ENCODE measurements at places on chromosomes 1 and 21.

GRCh38 chr1:150387200-150387599, 23.3 kb downstream of the RPRD2 start:
- DNase-seq: no peak

DNA sequence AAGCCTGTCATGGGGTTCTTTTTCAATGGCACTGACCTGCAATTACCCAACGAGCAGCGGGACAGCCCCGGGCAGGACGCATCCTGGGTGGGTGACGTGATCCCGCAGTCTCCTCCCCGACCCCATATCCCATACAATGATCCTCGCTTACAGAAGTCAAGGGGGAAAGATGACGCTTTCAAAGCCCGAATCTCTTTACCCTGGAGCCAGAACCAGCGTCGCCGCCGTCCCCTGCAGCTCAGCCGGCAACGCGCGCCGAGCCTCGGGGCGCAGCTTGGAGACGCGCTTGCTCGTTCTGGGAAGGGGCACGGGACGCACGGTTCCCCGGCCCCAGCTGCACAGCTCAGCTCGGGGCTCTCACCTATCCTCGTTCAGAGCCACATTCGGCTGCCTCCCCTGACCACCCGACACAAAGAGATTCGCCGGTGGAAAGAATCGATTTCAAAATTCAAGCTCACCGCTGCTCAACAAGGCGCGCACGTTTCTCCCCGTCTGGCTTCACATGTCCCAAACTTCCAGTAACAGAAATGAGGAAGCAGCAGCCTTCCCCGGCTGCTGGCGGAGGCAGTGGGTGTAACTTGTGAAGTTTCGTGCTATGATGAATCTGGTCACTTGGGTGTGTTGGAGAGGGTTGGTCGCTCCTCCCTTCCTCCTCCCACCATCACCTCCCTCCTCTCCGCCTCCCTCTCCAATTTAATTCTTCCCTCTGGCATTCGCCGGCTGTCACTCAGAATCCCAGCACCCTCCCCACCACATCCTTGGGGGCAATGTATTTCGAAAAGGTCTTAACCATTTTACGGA, at the start of gene TIAM1:
TIAM1 (minus strand) TSS at position 582 of the 801 bp plus-strand sequence. CDS start 77,289 bp downstream, outside the sequence.
- no peak for DNase-seq

GRCh38 chr1:29644812-29645211, 408.5 kb downstream of the PTPRU start:
- no peak for DNase-seq

DNA sequence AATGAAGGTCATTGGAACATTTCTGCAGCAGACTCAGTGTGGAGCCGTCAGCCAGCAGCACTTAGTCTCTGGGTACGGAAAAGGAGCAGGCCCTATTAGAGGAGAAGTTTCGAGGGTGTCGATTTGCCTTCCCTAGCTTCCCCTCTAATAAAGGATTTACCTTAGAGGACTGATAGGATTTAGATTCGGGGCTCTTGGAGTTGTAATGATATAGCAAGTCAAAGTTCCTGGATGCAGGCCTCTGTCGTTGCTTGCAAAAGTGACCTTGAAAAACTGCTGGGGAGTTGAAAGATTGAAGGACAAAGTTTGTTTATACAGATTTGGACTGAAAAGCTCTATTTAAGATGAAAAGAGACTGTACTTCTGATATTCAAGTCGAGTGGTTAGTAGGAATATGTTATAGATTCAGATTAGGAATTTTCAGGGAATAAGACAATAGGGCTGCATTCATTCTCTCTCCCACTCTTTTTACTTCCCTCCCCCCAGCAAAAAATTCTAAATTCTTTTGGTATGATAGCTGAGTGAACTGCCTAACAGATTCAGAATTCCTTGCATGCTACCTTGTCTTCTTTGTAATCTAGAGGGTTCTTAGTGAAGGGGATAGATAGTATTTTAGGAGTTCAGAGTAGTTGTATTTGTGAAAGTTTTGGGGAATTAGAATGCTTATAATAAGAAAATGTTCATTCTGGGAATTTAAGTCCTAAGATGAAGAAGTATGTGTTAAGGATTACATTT, 19.2 kb downstream of the NFYC start:
- no peak for DNase-seq

DNA sequence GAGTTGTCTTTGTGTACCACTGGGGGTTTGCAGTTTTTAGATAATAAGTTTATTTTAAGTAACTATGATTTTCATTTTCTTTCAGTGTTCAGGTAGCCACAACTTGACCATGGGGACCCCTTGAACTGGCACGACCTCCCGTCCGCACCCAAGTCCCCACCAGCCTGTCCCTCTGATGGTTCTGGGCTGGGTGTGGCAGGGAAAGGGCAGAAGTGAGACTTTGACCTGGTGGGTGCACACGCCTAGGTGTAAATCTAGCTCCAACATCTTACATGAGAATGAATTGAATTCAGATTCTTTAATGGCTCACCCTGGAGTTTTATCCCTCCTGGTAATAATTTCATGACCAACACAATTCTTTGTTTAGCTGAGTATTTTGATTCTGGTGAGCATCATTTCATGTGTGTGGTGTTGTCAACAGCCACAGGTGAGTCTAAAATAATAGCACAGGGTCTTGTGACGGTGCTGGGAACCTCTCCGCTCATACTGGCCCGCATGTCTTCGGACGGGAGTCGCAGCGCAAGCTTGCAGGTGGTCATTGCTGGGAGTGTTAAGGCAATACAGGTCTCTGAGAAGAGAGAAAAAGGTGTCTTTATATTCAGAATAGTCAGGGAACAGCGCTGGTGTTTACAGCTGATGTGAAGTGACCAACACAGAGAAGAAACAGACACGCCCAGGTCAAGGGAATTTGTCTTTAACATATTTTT, 50.8 kb upstream of the POFUT2 start:
- no peak for DNase-seq

DNA sequence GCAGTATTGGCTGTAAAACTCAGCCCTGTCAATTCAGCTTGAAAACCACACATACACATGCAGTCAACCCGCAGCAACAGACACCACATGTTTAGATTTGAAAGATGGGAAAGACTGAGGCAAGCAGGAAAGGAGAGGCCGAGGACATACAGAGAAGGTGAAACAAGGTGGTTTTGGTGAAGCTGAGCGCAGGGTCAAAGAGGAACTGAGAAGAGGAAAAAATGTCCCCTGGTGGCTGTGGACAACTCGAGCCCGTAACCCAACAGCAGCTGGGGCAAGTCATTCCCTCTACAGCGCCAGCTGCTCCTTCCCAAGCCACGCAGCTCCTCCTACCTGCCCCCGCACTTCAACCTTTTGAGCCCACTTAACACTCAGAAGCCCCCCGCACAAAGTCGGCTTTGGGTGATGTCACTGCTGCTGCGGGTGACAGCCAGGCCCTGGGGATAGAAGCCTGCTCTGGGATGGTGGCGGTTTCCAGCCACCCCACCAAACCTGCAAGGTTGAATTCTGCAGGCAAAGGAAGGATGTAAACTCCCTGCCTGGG, 63.0 kb downstream of the KCNN3 start:
- DNase-seq: no peak

- no peak for DNase-seq
Measured at GRCh38 chr1:235865565-235866204, 1.0 kb downstream of the LYST start.

DNA sequence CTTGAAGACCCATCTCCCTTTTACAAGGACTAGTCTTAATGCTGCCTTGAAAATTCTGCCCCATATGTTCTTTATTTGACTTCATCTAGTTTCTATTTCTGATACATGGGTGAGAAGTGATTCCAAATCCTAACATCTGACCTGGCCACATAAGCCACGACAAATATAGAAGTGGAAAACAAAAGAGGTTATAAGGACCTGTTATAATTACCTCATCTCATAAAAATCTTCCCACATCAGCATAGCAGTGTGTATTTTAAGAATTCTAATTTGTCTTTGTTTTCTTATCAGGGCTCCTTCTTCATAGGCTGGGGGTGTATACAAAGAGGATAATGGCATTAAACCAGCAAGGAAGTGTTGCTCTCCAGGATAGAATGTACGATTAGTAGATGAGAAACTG, 1007.4 kb downstream of the TTLL7 start:
- no peak for DNase-seq

- no peak for DNase-seq
Measured at GRCh38 chr21:46114963-46115362, 17.1 kb downstream of the COL6A2 start.

Measured in stimulated activated CD4-positive, alpha-beta T cell treated with anti-CD3 and anti-CD28 coated beads, TNF-alpha, amount 100 ng/mL, for 48 hours (primary cell).